ENCODE measurements at places on chromosomes 1 and 21.

DNA sequence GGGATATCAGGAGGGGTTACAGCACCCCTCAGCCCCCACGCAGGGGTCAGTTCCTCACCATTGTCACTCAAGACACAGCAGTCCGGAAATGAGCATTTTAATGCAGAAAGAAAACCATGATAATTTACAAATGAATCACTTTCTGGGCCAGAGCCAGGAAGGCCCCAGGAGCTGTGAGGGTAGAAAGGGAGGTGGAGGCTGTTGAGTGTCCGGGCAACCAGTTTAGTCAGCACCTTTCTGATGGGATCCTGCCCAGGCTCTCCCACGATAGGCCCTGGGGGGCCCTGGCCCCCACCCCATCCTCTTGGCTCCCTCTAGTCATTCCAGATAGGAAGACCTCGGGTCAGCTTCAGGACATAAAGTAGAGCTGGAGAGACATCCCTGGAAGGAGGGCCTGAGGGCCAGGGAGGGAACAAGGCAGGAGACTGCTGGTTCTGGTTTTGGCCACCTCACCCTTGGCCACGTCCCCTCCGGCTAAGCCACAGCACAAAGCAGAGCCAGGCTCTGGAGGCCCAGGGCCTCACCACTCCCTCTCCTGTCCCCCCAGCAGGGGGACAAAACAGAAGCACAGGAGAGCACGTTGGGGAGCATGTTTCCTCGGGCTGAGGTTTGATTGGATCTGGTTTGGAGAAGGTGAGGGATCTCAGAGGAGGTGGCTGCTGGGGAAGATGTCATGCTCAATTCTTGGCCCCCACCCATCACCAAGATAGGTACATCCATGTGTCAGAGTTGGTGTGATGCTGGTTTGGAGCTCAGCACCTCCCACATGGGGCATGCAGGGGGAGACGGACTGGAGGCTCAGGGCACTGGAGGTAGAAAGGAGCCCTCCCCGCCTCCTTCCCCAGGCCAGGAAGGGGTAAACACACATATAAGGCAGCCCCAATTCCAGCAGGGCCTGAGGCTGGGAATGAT is 20.6 kb downstream of the ETNK2 start:
- DNase-seq, result no peak

- no peak for DNase-seq
These were observed 111.7 kb upstream of the IRF2BP2 start for GRCh38 chr1:234721476-234722269.

DNA sequence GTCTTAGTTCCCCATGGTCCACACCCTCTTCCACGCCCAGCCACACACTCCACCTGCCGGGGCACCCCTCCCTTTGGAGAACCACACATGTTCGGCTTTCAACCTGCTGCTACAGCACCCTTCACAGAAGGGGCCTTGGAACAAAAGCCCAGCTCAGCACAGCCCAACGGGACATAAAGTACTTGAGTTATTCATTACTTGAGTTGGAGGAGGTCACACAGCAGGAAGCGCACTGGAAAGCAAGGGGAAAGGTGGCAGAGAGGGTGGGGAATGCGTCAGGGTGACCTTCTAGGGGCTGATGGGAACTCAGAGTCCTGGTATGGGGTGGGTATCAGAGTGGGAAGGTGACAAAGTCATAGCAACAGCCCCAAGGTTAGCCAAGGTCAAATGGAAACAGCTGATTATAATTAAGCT is 3.0 kb upstream of the ATP1B1 start:
- DNase-seq, result no peak

- DNase-seq, result no peak
These were observed 542.6 kb downstream of the ADGRL2 start for GRCh38 chr1:82343381-82343780.

DNA sequence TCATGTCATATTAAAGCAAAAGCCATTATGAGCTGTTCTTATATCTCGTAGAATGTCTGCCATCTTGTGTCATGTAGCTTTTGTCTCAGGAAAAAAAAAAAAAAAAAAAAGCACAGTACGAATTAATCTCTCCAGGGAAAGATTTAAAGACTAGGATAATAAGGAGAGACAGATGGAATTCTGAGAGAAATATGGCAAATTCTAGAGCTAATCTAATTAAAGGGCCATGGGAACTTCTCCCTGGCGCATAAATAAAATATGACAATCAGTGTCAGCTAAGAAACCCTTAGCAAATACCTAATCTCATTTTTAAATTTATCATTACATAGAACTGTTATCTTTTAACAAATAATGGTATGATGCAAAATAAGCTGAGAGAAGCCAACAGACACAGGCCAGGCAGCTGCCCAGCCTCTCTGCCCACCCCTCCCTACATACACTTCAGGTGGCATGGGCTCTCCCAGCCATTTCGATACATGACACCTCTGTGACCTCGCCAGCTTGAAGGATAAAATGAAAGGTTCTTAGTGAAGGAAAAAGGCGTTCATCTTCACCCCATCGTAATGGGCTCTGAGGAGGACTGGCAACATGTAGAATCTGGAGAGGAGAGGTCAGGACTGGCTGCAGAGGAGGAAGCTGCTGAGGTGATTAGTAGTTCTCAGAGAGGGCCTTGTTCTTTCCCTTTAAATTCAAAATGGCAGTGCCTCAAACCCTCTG is 39.8 kb downstream of the DISC1 start:
- no peak for DNase-seq

DNA sequence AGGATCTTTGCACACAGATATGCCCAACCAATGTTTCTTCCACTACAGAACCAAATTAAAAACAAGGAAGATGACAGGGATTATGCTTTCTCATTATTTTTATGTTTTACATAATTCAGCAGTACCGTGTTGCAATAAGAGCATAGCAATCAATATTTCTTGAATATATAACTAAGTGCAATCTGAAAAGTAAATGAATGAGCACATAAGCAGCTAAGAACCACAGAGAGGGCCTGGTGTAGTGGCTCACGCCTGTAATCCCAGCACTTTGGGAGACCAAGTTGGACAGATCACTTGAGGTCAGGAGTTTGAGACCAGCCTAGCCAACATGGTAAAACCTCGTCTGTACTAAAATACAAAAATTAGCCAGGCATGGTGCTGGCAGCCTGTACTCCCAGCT is 423.7 kb downstream of the MRPL39 start:
- no peak for DNase-seq

GRCh38 chr1:77218477-77219165 is 609 bp downstream of the PIGK start:
- no peak for DNase-seq
